ENCODE measurements at places on chromosomes 4 and X.

DNA sequence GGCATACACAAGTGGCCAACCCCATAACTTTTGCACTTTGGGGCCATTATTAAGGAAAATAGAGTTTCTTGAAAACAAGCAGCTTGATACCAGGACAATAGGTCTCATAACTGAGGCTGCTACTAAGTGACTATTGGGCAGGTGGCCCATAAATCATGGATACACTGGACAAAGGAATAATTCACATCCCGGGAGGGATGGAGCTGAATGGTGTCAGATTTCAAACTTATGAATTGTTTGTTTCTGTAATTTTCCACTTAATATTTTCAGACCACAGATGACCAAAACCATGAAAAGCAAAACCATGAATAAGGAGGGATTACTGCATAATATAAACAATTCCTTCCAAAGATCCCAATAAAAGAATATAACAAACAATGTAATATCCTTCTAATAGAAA is 114.4 kb downstream of the WDFY3 start:
- DNase-seq = no peak

- no peak for DNase-seq
Measured at GRCh38 chr4:48187813-48188212, 53.8 kb upstream of the TXK start.

GRCh38 chr4:186717556-186717955 is 6.1 kb downstream of the FAT1 start:
- no peak for DNase-seq

GRCh38 chrX:130057209-130057608 is 53.1 kb downstream of the ELF4 start:
- DNase-seq = no peak

GRCh38 chr4:28913466-28913865 is 1806.7 kb upstream of the PCDH7 start:
- DNase-seq = no peak

DNA sequence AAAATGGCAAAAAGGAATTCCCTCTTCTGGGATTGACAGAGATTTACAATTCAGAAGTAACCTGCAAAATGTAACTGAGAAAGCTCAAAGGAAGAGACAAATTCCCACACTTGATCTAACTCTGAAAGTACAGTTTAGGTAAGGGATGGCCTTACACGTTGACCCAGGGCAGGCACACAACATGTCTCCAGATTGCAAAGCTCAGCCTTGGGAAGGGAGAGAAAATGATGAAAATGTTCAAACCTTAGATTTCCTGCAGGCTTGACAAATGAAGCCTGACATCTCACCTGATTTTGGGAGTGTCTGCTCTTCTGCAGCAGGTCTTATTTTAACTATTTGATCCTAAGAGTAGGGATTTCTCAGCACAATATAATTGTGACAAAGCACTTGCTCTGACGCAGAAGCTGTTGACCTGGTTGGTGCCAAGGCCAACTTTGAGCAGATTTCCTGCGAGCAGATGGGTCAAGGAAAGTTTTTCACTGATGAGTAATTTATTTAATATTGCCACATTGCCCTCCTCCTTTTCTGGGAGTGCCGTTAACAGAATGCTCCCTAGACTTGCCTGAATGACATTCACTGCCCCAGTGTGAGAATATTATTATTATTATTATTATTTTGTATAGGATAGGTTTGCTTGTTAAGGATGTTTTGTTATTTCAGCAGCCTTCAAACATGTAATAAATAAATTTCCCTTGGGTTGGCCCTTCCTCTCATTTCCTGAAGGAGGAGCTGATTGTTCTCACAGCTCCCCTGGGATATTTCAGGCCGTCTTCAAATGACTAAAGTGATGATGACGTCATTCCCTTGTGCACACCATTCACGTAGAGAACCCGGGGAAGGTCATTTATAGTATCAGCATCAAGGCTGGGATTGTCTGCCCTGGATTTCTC is 157.1 kb downstream of the VEGFC start:
- DNase-seq = no peak

DNA sequence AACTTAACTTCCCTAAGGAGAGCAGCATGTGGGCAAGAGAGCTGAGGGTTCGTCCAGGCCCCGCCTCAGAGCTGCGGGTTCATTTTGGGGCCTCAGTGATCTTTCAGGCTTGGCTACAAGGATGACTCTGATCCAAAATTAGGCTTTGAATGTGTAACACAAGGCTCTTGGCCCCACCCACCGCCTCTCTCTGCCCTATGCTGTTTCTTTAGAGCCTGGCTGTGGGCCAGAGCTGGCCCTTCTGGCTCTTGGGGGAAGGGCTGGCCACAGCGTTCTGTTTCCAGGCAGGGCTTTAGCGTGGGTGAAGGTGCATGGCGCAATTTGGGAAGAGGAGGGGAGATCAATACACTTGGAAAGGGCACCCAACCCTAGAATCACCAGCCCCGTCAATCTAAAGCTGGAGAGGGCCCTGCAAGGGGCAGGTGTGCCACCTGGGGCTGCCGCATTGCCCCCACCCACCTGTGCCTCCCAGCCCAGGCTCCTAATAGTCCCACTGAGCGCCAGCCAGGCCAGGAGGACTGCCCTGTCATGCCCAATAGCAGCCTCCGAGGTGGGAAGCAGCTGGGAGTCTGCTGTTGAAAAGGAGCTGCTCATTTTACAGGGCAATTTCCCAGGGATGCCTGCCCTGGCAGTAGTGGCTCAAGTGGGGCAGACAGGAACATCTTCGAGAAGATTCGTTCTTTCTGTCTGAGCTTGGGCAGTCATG is 84.5 kb upstream of the MAML3 start:
- DNase-seq = no peak

DNA sequence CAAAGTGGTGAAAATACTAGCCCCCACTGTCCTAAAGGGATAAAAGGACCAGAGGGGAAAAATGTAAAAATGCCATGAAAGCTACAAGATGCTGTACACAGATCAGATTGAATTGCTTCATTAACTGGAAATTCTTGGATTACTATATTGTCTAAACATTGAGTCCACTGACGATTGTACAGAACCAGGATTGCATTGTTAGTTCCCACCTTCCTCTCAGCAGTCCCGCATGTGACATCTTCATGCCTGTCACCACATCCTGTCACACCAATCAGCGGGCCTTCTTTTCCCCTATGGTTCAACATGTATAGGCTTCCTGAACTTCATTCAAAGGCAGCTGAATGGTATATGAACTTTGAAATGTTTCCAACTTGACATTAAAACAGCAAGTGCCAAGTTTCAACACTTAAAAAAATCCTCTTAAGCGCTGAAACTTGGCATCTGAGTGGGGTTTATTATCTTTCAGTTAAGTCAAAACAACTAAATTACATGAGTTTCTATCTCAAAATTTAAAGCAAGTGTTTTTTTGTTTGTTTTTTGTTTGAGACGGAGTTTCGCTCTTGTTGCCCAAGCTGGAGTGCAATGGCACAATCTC is 24.6 kb downstream of the ZRSR2 start:
- DNase-seq = no peak
